ENCODE measurements at places on chromosomes 13 and 19.

GRCh38 chr19:18494267-18494607, 27.6 kb downstream of the ELL start:
- no peak for DNase-seq

- DNase-seq, result no peak
Measured at GRCh38 chr13:43305416-43305815, 282.0 kb downstream of the DNAJC15 start.

- no peak for DNase-seq
Measured at GRCh38 chr19:55753401-55753800, 5.5 kb upstream of the RFPL4A start.

GRCh38 chr19:11091703-11092153, 2.5 kb downstream of the LDLR start:
- DNase-seq, result no peak

- DNase-seq, result no peak
Measured at GRCh38 chr19:49437231-49437630, 4.1 kb downstream of the SLC17A7 start.

DNA sequence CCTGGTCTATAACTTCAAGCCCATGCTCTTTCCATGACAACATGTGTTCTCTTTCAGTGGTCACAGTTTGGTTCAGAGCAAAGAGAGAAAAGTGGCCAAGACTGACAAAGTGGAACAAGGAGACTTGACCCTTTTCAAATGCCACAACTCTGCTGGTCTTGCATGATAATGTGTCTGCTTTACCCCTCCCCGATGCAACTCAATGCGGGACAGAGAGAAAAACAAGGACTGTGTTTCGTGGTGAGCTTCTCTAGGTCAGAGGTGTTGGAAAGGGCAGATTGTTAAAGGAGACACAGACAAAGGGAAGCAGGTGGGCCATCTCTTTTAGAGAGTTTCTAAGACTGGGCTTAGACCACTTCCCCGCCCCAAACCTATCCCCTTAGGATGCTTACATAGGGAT, 61.6 kb upstream of the SERTM1 start:
- no peak for DNase-seq

DNA sequence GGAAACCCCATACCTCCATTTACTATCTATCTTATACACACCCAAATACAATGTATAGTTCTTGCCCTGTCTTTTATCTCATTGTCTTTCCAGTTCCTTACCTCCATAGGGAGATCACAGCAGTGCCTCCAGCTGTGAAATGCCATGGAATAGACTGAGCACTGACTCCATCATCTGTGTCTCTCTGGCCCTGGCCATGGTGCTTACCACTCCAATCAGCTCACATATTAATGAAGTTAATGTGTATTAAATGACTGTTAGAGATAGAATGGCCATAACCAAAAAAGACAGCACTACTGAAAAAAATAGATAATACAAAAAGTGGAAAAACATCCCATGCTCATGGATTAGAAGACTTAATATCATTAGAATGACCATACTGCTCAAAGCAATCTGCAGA, 240.4 kb upstream of the SOX21 start:
- DNase-seq, result no peak

GRCh38 chr19:34173193-34173956, 1.1 kb downstream of the LSM14A start:
- no peak for DNase-seq

GRCh38 chr13:33080972-33081590, 64.9 kb downstream of the KL start:
- DNase-seq, result no peak

DNA sequence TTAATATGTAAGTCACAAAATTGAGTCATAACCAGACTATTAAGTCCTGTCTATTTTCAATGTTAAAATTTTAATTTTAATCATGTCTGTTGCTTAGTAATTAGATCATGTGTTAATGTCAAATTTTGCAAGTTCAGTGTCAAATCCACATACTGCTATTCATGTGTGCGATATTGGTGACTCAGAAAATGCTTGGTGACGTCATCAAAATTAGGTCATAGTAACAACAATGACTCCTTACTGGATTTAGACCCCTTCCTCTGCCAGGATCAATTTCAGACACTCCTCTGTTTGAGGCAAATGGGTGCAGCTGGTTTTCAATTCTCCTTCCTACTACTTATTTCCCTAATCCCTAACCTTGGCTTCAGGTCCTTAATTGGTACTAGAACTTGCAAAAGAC, 1394.3 kb upstream of the SLC10A2 start:
- DNase-seq, result no peak

DNA sequence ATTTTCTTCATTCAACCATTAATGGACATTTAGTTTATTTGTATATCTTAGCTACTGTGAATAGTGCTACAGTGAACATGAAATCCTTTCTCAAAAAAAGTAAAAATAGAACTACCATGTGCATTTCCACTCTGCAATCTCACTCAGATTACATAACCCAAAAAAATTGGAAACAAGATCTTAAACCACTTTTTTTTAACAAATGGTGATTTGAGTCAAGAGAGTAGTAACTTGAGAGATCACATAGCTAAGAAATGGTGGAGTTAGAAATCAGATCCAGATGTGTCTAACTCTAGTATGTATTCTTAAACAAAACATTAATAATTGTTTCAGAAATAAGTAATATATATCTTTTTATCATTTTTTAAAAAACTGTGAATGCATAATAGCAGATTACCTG, 318.3 kb upstream of the SGCG start:
- DNase-seq, result no peak

DNA sequence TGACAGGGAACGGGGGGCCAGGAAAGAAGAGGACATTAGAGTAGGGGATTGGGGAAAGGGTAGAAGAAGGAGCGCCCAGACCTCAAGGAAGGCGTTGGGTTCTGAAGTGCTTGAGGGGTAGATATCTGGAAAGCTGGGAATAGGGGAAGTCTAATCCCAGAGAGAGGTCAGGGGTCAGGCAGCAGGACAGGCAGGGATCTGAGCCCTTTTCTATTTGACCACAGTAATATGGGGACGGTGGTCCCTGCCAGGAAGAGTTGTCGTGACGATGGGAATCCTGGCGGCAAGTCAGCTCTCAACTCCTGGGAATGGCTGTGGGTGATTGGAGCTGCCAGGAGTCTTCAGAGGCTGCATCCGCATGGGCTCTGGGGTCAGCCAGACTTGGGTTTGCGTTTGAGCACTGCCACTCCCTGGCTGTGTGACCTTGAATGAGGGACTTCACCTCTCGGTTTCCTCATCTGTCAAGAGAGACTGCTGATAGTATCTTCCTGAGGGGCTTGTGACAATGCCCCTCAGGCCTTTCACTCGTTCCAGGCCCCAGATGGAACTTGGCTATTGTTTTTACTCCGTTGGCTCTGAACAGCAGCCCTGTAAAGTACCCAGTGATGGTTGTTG, 1.3 kb downstream of the AP2A1 start:
- DNase-seq, result no peak

DNA sequence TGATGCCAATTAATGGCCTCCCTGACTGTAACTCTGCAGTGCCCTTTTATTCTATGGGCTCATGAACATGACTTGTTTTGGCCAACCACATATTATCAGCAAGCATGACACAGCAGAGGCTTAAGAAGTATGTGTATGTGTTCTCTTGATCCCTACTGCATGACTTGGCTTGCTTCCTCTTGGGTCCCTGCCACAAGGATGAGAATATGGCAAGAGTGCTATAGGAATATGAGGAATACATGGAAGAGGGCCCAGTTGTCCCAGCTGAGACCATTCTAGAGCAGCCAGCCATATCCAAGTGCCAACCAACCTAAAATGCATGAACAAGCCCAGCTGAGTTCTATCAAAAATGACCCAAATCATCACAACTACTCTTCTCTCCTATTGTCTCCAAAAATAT, 576.7 kb upstream of the PCDH9 start:
- no peak for DNase-seq

- DNase-seq, result no peak
Measured at GRCh38 chr13:98549006-98549727, 27.7 kb downstream of the STK24 start.

- no peak for DNase-seq
Measured at GRCh38 chr19:4990306-4990705, 21.4 kb downstream of the KDM4B start.

DNA sequence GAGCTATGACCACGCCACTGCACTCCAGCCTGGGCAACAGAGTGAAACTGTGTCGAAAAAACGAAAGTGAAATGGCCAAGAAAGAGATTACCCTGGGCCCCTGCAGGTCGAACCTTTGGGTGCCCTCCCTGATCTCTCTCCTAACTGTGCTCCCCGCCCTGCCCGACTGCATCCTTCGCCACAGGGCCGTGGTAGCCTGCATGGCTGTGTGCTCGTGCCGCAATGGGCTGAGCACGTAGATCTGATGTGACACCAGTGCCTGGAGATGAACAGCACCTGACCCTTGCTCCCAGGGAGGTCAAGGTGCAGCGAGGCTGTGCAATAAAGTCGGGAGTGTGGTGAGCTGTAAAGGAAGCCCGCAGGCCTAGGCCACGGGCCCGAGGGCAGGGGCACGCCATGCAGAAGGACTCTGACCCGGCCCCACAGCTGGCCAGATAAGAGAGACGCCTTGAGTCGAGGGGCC, 60.2 kb downstream of the PEX11G start:
- no peak for DNase-seq

GRCh38 chr19:6414793-6415590, 9.6 kb downstream of the KHSRP start:
- DNase-seq, result no peak

Data from activated CD8-positive, alpha-beta memory T cell treated with anti-CD3 and anti-CD28 coated beads for 48 hours (primary cell).